ENCODE measurements at places on chromosomes 5 and 9.

GRCh38 chr5:140151144-140152021 is 23.6 kb upstream of the CYSTM1 start:
- DNase-seq, result no peak

DNA sequence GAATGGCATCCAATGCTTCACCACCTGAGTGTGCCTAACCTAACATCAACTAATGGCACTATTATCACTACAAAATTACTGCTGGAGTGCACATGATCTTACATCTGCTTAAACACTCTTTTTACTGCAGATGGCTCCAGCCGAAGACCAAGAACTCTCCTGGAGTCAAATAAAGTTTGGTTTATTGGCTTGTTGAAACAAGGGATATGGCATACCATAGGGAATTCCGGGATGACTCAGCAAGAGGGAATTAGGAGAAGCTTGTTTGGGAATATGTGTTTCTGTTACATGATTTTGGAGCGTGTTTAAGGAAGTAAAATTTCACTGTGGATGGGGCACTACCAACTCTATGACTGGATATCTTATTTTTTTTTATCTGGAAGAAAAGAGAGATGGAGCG is 872.6 kb downstream of the DTWD2 start:
- DNase-seq, result no peak

DNA sequence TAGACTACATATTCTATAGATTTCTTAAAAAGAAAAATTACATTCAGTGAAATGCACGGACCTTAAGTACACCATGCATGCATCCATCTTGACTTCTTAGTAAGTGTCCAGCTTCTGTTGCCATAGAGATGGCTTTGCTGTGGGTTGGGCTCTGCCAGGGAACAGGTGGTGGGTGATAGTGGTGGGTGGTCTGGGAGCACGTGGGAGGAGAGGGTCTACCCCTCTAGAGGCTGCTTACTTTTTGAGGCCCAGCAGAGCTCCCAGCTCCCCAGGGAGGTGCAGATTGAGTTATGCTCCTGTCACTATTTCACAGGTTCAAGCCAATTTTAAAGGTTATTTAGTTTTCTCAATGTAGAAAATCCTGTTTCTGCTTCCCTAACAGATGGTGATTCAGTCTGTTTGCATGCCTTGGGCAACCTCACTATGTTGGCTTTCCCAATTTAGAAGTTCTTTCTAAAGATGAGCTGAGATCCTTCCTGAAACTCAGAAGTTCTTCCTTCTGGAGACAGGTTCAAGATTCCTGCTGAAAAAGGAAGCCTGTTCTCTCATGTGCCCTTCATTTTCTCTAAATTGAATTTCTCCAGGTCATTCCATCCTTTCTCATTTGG is 107.4 kb upstream of the LHFPL2 start:
- DNase-seq, result no peak

- no peak for DNase-seq
Observed at GRCh38 chr5:108749128-108749861, 1.6 kb downstream of the FER start.

DNA sequence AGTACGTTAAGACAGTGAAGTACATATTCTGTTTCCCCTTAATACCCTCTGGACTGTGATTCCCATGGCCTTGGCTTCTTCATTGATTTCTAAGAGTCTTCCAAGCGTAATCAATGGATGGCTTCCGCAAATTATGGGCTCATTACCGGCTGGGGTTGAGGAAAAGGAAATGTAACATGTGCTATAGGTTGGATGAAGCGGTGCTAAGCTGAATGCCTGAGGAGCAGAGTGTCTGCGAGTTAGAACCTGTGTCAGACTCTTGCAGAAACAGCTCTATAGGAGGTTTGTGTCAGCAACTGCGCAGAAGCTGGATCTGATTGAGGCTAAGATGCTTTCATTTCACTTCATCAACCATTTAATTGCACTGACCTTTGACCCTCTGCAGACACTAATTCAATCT is 114.3 kb upstream of the CDH18 start:
- DNase-seq, result no peak

All from germinal center (tissue), 1 donor.